ENCODE measurements at places on chromosomes 1 and 21. TPM values are rescaled to one million over a fixed set of nuclear protein-coding genes. Genes with fewer than 3 reads are reported as not detected.

The SLAMF9 gene
- total RNA-seq: not detected

The HPCAL4 gene
- not detected for total RNA-seq

The SHISA4 gene
- total RNA-seq: 8.5 TPM

The LCE3D gene
- total RNA-seq: not detected

The CCDC181 gene
- 2.1 TPM for total RNA-seq

The F11R gene
- 110 TPM for total RNA-seq

The S100A2 gene
- 2.4 TPM for total RNA-seq

The NPR1 gene
- total RNA-seq: 3.7 TPM

The AADACL3 gene
- not detected for total RNA-seq

The PADI2 gene
- not detected for total RNA-seq

The RAB7B gene
- total RNA-seq: 0.13 TPM

The CDC7 gene
- total RNA-seq: 16.6 TPM

The CD5L gene
- total RNA-seq: not detected

The HES4 gene
- 9.9 TPM for total RNA-seq

The JUN gene
- total RNA-seq: 138 TPM

The LMX1A gene
- total RNA-seq: not detected

The SERTAD4 gene
- total RNA-seq: 2.7 TPM

The TSACC gene
- 0.40 TPM for total RNA-seq

The TMPRSS3 gene
- not detected for total RNA-seq

The TXNDC12 gene
- 52.8 TPM for total RNA-seq

The PPIAL4G gene
- total RNA-seq: not detected

The BRINP3 gene
- not detected for total RNA-seq

The TSPEAR gene
- total RNA-seq: not detected

The GJA4 gene
- total RNA-seq: 35.9 TPM

The YARS1 gene
- 149 TPM for total RNA-seq

The DYNLT5 gene
- total RNA-seq: 0.27 TPM
